Hindlimb muscle (tissue), 1 donor: ENCODE measurements at places on chromosomes 1 and 21.

- DNase-seq, result no peak
Observed at GRCh38 chr1:241706257-241706656, 54.2 kb downstream of the WDR64 start.

DNA sequence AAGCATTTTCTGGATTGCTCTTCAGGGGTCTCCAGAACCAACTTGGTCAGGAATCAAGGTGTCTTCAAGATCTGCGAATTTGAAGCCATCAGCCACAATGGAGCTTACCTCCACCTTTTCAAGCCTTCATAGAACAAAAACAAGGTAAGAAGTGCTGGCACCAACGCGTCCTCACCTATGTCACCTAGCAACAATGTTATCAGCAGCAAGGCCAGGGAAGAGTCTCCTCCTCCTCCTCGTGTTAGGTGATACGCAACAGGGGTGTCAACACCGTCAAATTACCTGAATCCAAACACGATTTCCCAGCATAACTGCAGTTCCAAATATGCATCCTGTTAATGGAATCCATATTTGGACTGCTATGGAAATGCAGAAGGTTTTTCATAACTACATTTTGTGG lies 4.1 kb upstream of the TIAM1 start:
- DNase-seq, result no peak

DNA sequence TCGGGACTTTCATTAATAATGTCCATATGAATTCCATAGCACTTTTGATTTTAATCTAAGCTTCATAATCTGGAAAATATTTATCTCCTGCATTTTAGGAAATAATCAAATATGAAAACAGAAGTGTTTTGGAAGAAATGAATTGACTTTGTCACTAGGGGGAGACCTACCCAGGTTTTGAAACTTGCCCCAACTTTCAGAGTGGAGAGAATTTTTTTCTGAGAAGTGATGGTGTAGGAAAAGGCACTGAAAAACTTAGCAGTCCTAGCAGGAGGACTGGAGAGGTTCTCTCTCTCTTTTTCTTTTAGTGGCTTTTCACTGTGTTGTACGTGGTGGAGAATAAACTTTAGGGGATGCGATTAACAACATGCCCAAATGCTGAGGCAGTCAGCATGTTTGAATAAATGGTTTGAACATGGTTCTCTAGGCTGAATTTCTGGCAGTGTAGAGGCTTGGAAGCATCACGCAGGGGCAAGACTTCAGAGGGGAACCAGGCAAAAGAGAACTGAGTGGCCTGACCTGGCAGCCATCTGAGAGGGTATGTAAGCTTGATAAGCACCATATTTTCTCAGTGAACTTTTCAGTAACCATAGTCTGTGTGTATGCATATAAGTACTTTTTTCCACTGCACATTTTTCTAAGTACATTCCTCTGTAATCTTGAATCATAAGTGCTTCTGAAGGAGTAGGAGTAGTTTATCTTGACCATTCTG lies 68.3 kb upstream of the NEK7 start:
- no peak for DNase-seq

DNA sequence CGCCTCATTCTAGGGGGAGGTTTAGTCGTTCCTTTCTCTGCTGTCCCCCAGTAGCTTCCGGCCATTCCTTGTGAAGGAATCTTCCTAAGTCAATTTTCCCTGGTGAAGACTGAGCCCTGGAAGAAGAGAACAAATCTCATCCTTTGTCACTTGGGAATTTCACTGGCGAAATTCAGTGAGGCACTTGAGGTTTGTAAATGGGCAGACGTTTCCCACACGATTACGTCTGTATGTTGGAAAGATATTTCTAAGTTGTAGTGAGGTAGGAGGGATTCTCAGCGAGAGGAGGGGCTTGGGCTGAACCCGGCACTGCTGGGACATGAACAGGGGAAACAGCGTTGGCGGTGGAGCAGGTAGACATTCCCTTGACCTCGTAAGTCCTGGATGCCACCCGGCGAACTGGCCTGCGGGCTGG lies 47.2 kb downstream of the GALNT2 start:
- DNase-seq, result no peak

GRCh38 chr1:201324821-201325677 lies 41.7 kb downstream of the PKP1 start:
- DNase-seq, result no peak

DNA sequence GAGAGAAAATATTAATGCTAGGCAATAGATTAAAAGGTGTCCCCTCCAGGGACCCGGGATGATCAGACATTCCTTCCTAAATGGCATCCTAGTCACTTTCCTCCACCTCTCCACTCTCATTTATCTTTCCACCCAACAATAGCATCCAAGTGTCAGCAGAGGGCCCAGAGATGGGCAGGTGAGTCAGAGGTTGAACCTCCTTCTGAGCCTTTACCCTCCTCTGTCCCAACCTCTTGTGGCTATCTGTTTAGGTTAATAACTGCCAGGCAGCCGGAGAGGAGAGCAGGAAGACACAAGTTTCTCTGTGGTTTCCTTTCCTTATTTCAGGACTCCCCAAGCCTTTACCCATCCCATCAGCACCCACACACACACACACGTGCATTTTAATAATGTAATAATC lies 4.1 kb downstream of the GJA5 start:
- no peak for DNase-seq

- DNase-seq, result no peak
Observed at GRCh38 chr1:29424266-29424665, 187.9 kb downstream of the PTPRU start.
